Endothelial cell (in vitro differentiated cells): ENCODE measurements at places on chromosomes 11 and 22. TPM values are rescaled to one million over a fixed set of nuclear protein-coding genes. Genes with fewer than 3 reads are reported as not detected.

DNA sequence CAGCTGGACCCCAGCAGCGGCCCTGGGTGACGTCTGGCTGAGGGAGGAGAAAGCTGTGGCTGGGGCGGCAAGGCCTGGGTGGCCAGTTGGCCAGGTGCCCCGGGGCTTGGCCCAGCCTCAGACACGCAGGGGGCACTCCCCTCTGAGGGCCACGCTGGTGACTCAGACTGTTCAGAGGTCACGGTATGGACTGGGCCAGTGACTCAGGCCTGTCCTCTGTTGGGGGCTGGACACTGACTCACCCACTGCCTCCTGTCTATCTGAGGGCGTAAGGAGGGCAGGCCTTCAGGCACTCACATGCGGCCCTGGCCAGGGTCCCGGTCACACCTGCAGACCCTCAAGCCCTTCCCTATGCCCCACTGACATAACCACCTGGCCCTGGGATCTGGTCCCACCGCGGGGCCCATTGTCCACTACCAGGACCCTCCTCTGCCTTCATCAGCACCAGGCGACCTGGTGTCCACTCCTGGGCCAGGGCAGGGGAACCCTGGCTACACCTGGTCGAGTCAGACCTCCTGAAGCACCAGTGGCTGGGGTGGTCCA is 3.7 kb upstream of the MUC5AC start:
- H3K36me3 ChIP-seq: no peaks in the 10 kb centered on the region
- peak; percentile 3 for DNase-seq
- H3K4me1 ChIP-seq: peaks cover 4% of the 10 kb centered on the region
- peaks cover 2% of the 10 kb centered on the region for H3K27me3 ChIP-seq
- H3K4me3 ChIP-seq: no peak overlapping the region
- no peak overlapping the region for H3K27ac ChIP-seq

DNA sequence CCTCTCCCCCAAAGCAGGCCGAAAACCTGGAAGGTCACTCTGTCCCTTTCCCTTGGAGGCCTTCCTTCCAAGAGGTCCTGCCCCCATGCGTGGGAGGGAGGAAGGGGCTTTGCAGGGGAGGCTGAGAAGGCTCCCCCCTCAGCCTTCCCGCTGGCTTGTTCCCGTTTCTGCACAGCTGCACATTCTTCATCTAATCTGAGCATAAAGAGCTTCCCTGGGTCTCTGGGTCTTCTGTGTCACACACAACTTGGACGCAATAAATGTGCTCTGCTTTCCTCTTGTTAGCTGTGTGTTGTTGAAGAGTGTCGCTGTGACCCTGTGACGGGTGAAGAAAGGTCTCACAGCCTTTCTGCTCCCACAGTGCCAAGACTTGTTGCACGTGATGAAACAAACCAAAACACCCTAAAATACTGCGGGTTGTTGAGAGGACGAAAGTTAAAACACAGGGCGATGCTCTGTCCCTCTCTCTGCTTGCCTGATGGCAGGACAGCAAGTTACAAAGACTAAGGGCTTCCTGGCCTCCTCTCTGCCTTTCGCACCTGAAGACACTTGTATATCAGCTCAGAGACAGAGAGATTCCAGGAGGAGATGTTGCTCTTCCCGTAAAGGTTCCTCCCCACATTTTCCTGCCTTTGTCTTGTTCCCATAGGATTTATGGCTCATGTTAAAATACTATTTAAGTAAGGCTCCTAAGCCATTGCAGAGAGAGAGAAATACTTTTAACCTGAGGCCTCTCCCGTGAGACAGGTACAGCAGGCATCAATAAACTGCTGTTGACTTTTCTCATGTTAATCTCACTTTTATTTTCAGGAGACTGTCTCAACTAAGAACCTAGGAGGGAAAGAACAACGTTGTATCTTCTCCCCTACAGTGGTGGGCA is 15.4 kb upstream of the IFITM3 start:
- H3K4me1 ChIP-seq: peaks cover 28% of the 10 kb centered on the region
- no peak for DNase-seq
- peak overlapping the region; percentile 79 for H3K27ac ChIP-seq
- no peaks in the 10 kb centered on the region for H3K36me3 ChIP-seq
- H3K4me3 ChIP-seq: no peak overlapping the region

GRCh38 chr11:27497284-27497866 is 9.2 kb downstream of the LIN7C start:
- no peak overlapping the region for H3K4me3 ChIP-seq
- no peaks in the 10 kb centered on the region for H3K27me3 ChIP-seq
- no peak for DNase-seq
- H3K4me1 ChIP-seq: no peaks in the 10 kb centered on the region
- H3K36me3 ChIP-seq: no peaks in the 10 kb centered on the region

The GSTT2B gene
- 6.0 TPM for total RNA-seq

The PARVG gene
- 0.90 TPM for total RNA-seq

The MUC2 gene
- total RNA-seq: not detected

The CHRNA10 gene
- total RNA-seq: 0.72 TPM

The DRICH1 gene
- not detected for total RNA-seq

The PES1 gene
- 84.0 TPM for total RNA-seq
